Activated naive CD4-positive, alpha-beta T cell treated with anti-CD3 and anti-CD28 coated beads for 36 hours (primary cell): ENCODE measurements at places on chromosomes 12 and 14. TPM values are rescaled to one million over a fixed set of nuclear protein-coding genes. Genes with fewer than 3 reads are reported as not detected.

GRCh38 chr12:12488823-12489550 lies 73.7 kb downstream of the DUSP16 start:
- no peak for DNase-seq

DNA sequence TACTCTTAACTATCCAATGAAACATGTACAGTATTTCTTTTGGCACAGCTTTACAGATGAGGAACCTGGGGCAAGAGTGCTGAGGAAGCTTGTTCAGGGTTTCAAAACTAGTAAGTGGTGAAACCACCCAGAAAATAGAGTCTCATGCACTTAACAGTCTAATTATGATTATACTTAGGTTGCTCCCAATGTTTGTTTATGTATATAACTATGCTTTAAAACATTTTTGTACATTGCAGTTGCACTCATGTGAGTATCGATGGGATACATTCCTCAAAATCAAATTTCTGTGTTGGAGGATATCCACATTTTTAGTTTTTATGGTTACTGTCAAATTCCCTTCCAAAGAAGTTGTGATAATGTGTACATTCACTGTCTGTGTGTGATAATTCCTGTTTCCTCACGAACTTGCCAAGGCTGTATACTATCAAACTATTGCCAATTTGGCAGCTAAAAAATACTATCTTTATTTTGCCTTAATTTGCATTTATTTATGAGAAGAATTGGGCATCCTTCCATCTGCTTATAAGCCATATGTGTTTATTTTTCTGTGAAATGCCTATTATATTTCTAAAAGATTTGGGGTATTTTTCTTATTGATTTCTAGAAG lies 143.9 kb upstream of the SSTR1 start:
- no peak for DNase-seq

- peak; percentile 57 for DNase-seq
Measured at GRCh38 chr12:94710933-94711332, 60.6 kb upstream of the TMCC3 start.

The MAP1LC3B2 gene
- total RNA-seq = 1.2 TPM

The ACSM4 gene
- not detected for total RNA-seq
